ENCODE measurements at places on chromosomes 11 and 22. TPM values are rescaled to one million over a fixed set of nuclear protein-coding genes. Genes with fewer than 3 reads are reported as not detected.

DNA sequence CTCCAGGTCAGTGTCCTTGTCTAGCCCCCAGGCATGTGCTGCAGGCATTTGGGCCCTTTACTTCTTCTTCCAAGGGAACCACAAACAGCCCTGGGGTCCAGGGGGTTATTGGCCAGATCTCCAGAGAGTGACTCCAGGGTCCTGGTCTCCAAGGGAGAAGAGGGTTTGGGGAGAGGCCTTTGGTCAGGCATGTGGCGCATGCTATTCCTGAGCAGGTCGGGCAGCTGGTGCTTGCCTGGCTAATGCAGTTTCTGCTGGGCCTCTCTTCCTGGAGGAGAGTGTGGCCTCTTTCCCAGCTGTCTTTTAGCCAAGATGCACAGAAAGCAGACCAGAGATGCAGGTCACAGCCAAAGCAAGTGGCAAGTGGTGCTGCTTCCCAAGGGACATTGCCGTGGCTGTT, 3.8 kb upstream of the RFPL2 start:
- DNase-seq: no peak

DNA sequence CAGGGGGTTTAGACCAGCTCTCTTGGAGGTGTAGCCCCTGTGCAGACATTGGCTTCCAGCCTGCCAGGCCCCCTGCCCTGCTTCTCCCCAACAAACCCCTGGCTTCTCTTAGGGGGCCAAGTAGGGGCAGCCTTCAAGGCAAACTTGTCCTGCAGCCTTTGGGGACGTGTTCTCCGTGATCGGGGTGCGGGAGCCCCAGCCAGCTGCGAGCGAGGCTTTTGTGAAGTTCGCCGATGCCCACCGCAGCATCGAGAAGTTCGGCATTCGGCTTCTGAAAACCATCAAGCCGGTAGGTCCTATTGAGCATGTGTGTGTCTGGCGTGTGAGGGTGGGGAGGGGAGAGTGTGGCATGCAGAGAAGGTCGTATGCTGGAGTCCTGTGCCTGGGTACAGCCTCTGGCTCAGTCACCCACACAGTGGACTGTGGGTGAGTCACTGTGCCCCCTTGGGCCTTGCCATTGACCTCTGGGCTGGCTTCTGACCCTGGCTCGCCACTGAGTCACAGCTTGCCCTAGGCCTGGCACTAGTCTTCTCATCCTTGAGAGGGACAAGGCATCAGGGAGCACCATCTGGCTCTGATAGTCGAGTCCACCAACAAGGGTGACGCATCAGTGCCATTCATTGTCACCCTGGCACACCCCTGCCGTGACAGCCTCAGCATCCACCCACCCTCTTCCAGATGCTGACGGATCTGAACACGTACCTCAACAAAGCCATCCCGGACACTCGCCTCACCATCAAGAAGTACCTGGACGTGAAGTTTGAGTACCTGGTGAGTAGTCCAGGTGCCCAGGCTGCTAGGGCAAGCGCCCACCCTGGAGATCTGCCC, 11.4 kb downstream of the SLC16A8 start:
- no peak for DNase-seq

DNA sequence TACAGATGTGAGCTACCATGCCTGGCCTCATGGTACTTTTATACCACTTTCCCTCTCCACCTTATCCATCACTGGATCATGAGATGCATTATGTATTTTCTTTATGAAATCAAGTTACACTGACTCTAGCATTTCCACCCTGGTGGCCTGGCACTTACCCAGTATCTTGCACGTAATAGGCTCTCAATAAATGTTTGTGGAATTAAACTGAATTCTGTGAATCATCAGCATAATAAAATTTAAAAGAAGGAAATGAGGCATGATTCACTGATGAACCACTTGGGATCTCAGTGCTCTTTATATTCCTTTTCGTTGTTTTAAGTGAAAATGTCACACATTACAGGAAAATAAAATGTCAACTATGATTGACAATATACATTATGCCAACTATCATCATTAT, 25.1 kb downstream of the ADM start:
- no peak for DNase-seq

- DNase-seq: no peak
Measured at GRCh38 chr22:48199667-48200066, 1437.2 kb downstream of the TBC1D22A start.

- no peak for DNase-seq
Measured at GRCh38 chr11:29005401-29005980, 897.3 kb downstream of the METTL15 start.

GRCh38 chr11:76169473-76169896, 36.8 kb downstream of the WNT11 start:
- DNase-seq: no peak

The HTR3A gene
- total RNA-seq: not detected

GRCh38 chr11:101180481-101180880, 50.9 kb upstream of the PGR start:
- no peak for DNase-seq

DNA sequence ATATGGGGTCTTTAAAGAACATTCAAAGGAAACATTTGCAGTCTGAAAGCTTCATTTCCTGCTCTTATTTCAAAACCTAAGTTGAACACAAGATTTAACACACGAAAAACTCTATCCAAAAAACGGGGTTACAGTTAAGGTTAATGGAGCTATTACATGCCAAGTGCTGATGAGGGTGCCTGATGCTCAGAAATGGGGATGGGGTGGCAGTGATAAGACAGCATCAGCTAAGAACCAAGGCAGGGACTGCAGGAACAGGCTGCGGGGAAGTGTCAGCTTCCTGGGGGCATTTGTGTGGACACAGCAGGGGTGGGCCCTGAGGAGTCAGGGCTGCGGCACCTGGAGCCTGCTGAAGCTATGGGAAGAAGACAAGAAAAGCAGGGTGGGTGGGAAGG, 12.2 kb downstream of the DGCR2 start:
- DNase-seq: no peak

The NLRP14 gene
- total RNA-seq: 0.21 TPM

The TESMIN gene
- total RNA-seq: 2.9 TPM
